ENCODE measurements at places on chromosomes 5 and 9.
A peak's percentile ranks its signal among the peaks of the same experiment; 100 is the strongest.

- DNase-seq: no peak
Observed at GRCh38 chr5:36276864-36277263, 24.8 kb downstream of the RANBP3L start.

DNA sequence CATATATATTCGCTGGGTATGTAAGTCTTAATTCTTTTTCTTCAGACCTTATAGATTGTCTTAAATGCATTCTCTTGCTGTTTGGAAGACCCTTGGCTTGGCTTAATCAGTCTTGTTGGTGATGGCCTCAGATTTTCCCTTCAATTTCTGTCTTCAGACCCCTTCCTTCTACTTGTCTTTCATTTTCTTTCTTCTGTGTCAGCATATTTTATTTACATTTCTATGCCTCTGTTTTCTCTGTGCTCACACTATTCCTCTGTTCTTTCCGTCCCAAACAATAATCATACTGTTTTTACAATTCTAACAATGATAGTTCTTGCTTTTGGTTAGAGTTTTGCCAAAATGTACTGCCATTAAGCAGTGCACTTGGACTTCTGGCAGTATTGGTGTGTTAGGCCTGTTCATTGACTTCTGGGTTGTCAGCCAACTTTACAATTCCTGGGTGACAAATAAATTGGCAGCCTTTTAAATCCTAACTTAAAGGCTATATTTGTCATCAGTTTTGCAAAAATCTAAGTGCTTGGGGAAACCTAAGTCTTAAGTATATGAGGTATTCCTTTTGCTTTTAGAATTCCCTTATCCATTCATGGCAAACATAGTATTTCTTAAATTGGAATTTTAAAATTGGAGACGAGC, 8.0 kb downstream of the SRFBP1 start:
- no peak for DNase-seq

GRCh38 chr5:155834271-155834975, 492.5 kb upstream of the SGCD start:
- DNase-seq: no peak

GRCh38 chr9:86892576-86892975, 54.7 kb downstream of the GAS1 start:
- no peak for DNase-seq

- no peak for DNase-seq
Observed at GRCh38 chr5:168315416-168316138, 24.1 kb downstream of the WWC1 start.

DNA sequence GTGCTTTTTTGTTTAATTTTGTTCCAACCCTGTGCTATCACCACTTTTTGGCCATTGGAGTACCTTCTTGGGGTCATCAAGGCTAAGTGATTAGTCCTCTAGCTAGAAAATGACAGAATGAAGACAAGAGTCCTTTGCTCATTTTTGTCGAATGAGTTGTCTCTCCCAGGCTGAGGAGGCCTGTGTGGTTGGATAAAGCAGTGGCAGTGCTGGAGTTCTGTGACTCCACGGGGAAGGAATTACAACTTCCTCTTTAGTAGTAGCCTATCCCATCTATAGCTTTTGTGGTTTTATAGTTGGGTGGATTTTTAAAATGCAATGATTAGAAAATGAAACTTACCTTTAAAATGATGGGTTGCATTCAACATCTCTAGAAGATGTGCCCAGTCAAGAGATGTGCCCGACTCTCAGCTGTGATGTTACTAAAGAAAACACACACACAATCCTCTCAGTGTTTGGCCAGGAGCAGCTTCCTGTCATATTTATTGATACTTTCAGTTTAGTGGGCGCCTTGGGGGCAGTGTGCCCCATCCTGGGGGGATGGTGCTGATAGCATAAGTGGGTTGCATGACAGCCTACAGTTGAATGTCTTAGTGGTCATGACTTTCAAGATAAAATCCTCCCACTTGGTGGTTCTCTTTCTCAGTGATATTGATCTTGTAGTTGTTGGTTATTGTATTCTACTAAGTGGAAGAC, 11.9 kb downstream of the OTULINL start:
- DNase-seq: no peak

- DNase-seq: no peak
Observed at GRCh38 chr9:98726735-98727134, 18.0 kb upstream of the GABBR2 start.

DNA sequence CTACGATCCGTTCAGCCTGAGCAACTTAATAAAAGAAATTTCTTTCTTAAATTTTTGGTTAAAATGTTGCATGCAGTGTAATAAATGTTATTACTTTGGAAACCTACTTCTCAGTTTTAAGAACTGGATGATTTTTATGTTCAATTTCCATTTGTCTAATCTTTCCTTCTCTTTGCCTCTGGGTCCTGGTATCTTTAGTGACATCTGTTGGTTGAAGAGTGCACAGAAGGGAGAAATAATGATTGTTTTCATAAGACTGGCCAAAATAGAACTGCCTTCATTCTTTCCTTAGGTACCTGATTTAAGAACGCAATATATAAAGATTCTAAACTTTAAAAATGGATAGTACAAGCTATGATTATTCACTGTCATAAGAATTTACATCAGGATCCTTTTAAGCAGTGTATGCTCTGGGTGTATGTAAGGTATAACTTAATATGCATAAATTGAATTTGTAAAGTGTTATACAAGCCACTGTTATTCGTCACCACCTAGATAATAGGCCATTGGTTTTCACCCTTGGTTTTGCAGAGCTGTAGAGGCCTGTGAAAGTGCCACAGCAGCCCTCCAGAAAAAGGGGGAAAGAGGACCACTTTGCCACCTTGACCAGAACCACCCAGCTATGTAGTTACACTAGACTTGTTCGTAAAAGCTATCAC, 82.8 kb upstream of the TLX3 start:
- no peak for DNase-seq

DNA sequence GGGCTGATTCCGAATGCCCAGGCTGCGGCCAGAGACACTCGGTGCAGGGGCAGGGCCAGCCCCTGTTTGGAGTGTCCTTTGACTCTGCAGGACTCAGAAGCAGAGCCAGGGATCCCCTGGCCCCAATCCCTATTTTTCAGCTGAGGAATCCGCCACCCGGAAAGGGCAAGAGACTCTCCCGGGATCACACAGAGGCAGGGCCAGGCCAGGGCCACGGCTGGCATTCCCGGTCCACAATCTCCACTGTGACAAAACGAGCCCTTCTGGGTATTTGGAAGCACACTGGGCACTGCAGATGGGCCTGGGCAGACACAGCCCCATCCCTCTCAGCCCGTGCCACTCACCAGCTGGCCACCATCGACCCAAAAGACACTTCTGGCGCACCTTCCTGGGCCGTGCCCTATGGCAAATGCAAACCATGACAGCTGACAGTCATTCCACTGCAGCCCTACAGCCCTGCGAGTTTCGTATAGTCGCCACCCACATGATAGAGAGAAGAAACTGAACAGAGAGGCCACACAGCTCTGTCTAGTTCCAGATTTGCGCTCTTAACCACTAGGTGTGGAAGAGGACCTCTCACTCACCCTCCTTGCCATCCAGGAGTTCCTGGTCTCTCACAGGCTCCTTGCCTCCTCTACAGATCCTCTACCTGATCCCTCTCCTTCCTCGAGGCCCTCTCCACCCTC, 13.3 kb downstream of the NR5A1 start:
- DNase-seq: no peak

DNA sequence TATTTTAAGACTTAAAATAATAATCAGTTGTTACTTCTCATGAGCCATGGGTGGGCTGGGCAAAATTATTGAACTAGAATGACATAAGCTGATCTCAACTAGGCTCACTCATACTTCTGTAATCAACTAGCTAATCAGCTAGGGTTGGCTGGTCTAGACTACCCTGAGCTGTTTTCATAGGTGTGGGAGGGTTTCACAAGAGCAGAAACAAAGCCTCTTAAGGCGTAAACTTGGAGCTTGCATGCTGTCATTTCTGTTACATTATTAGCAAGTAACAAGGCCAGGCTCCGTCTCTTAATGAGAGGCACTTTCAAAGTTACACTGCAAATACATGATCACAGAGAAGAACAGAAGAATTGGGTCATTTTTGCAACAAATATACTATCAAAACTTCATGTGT, 57.2 kb upstream of the GHR start:
- DNase-seq: no peak

GRCh38 chr5:107263387-107264018, 407.2 kb downstream of the EFNA5 start:
- no peak for DNase-seq

DNA sequence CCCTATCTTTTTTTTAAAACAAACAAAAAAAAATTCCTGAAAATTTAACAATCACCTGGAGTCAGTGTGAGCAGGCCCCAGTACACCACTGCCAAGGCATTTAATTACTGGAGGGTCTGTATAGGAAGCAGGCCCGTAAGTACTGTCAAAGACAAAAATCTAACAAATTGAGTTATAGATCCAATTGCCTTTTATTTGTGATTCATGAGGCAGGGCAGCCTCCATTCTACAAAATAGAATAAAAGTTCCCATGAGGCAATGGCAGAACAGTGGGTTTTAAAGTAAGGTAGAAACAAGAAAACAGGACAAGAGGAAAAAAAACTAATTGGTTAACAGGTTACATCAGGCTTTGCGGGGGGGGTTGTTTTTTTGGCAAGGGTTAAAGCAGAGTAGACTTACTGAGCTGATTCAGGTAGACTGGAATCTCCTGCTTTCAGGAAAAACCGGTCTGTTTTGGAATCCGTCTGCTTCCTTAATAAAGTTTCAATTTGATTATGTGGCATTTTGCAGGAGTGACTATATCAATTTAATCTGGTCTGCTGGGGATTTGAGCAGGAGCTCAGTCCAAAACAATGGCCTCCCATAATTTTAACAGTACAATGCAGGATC, 48.9 kb downstream of the AUH start:
- DNase-seq: no peak

GRCh38 chr5:392431-392988, 50.5 kb upstream of the EXOC3 start:
- DNase-seq: peak; percentile 23

DNA sequence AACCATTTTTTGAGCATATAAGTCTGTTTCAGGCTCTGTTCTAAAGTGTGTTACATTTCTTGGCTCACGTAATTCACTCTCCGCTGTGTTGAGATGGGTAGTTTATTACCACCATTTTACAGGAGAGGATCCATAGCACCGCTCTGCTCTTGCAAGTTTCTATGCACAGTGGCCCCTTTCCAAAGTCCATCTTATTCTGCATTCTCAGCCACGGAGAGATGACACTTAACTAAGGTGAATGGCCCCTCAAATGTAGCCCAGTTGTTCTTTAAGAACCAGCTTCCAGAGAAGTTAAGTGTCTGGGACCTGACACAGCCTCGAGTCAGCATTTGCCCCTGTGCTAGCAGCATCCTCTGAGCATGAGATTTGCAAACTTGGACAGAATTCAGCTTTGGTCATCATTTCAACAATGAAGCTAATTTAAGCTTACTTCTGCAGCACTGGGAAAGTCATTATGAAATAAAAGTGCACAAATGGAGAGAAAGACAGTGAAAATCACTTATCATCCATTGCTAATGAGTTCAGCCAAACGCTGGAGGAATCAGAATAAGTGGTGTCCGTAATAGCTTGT, 61.9 kb downstream of the FAM78A start:
- no peak for DNase-seq

GRCh38 chr5:154377754-154378533, 67.9 kb upstream of the SAP30L start:
- no peak for DNase-seq

- no peak for DNase-seq
Observed at GRCh38 chr9:6708732-6709131, 49.0 kb upstream of the KDM4C start.

- no peak for DNase-seq
Observed at GRCh38 chr5:31361234-31361633, 167.7 kb downstream of the CDH6 start.

DNA sequence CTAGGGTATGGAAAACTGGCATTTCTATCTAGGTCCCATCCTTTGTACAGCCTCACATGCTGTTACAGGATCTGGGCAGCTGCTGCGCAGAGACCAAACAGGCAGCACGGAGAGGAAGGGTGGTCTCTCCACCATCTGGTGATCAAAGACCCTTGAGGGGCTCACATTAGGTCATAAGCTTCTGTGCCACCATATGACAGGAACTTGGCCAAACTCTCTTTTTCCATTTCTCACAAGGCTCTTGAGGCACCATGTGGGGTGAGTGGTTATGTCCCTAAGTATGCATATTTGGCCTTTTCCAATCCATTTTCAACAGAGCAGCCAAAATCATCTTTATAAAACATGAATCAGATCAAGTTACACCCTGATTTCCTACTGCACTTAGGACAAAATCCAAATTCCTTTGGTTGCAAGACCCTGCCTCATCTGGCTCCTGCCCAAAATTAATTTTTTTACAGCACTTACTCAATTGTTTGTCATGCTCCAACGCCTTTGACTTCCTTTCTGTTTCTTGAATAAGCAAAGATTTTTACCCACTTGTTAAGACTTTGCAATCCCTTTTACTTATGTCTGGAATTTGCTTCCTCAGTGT, 730.0 kb downstream of the MAT2B start:
- DNase-seq: no peak

GRCh38 chr9:130364619-130365322, 80.0 kb upstream of the ASS1 start:
- DNase-seq: no peak

GRCh38 chr9:95077053-95077765, 240.3 kb downstream of the FANCC start:
- no peak for DNase-seq

DNA sequence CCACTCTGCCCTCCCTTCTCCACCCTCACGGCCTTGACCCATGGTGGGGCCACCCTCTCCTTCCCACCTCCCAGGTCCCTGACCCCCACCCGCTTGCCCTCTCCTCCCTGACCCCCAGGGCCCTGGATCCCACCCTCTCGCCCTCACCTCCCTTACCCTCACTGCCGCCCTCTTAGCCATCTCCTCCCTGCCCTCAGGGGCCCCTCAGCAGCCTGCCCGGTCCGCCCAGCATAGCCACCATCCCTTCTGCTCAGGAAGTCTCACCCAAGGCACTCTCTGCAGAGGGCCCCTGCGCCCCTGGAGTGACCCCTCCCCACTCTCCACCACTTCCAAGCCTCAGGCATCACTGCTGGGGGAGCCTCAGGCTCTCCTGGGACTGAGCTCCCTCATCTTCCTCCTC, 66.3 kb downstream of the MRPL36 start:
- DNase-seq: no peak

DNA sequence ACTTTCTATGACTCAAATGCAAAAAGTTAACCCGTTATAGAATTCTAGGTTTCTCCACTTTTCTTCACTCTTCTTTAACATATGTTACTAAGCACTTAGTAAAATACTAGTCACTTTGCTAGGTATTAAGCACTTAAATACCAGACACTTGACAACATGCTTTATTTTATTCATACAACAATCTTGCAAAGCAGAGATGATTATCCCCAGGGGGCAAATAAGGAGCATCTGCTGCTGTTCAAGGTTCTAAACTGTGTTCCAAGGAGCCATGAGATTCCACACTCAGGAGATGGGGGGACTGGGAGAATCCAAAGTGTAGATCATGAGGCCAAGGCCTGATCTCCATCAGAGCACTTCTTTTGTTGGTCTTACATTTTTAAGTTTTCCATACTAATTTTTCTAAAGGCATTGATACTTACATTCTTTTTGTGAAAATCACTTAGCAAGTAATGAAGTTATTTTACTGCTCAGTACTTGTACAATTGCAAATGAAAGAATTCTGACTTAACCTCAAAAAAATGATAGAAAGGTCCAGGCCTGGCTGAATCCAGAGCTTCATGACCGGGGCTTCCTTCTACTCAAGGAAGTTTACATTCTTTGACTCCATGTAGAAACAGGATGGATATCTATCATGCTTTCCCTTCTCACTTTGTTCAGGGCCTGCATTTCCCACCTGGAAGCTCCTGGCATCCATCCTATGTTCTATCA, 504.4 kb upstream of the WWC1 start:
- no peak for DNase-seq

Measured in stimulated activated CD4-positive, alpha-beta T cell treated with anti-CD3 and anti-CD28 coated beads, Interleukin-1b, Interleukin-23, amount 100 ng/mL, for 1 hour (primary cell).